Keratinocyte (primary cell): ENCODE measurements at places on chromosomes 3 and 15. TPM values are rescaled to one million over a fixed set of nuclear protein-coding genes. Genes with fewer than 3 reads are reported as not detected.

DNA sequence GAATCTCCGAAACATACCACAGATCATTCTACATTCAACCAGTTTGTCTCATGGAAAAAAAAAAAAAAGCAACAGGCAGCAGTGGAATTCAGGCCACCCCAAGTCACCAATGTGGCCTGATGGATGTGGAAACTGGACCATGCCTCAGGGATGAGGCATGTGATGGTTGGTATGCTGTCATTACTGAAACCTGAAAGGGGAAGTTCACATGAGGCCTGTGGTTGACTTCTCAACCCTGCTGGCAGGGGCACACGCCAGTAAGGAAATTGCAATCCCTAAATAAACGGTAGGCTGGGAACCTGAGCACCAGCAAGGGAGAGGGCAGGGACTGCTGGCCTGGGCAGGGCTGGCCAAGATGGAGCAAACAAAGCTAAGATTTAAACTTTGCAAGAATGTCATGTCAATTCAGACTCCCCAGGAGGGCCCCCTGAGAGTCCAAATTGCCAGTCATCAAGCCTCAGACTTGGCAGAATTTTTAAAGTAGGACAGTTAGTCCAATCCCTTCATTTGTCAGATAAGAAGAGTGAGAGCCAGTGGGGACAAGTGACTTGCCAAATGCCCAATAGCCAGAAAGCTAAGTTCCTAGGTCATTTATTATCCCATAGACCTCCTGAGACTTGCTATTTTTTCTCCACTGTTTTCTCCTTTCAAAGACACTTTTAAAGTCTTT, 310.4 kb downstream of the ERC2 start:
- H3K4me3 ChIP-seq, result no peak overlapping the region
- no peaks in the 10 kb centered on the region for H3K27me3 ChIP-seq
- no peaks in the 10 kb centered on the region for H3K36me3 ChIP-seq
- H3K4me1 ChIP-seq, result no peaks in the 10 kb centered on the region

DNA sequence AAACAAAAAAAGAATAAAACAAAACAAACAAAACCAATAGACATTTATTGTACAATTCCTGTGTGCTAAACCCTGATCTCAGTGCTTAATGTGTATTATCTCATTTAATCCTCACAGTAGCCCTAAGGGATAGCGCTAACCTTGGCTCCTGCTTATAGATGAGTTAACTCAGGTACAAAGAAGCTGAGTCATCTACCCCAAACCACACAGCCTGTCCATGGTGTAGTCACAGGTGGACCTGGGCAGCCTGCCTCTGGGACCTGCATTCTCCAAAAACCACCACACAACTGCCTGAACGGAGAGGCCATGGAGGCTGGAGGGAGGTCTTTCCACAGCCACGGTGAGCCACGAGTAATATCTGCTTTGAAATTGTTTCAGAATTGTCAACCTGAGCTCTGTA, 5.5 kb upstream of the CLN6 start:
- no peak overlapping the region for H3K4me3 ChIP-seq
- H3K36me3 ChIP-seq, result no peaks in the 10 kb centered on the region
- no peak for DNase-seq
- no peak overlapping the region for H3K27ac ChIP-seq
- peaks cover 4% of the 10 kb centered on the region for H3K27me3 ChIP-seq

DNA sequence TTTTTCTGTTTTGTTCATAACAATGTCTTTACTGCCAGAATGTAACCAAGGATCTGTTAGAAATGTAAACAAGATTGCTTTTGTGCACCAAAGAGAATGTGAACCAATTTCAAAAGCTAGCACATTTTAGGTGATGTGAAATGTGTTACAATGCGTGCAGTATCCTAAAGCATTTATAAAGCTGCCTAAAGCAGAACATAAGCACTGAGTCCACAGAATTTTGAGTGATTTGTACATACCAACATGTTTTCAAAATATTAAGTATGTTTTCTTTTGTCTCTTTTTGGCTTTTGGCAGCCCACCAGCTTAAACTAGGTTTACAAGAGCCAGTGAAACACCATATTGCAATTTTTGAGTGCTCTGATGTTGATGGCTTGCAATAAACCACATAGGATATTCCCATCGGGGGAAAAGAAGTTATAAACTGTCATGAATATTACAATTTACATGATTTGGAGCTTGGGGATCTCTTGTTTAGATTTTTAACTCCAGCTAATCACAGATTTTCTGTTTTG, 364.0 kb downstream of the ZIC1 start:
- H3K4me3 ChIP-seq, result no peak overlapping the region
- DNase-seq, result no peak
- no peaks in the 10 kb centered on the region for H3K4me1 ChIP-seq
- no peaks in the 10 kb centered on the region for H3K36me3 ChIP-seq
- H3K27ac ChIP-seq, result no peak overlapping the region

DNA sequence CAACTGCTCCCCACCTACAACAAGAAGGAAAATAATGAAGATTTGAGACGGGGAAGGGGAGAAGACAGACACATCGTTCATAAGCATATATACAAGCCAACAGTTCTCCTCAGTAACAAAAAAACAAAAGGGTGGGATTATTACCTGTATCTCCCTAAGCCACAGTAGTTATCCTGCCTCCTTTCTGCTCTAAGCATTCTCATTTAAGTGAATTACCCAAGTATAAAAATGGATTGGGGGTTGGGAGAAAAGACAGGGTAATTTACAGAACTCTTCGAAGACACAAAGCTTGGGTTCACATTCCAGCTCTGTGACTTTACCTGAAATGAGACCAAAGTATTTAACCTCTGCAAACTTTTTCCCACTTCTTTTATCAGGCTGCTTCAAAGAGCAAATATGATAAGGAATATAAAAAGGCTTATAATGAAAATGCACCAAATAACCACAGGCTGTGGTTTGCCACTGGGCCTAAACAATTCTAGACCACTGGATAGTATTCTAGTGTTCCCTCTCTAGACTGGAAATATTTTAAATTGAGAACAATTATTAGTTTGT, 64.4 kb downstream of the UACA start:
- H3K4me1 ChIP-seq, result peaks cover 30% of the 10 kb centered on the region
- no peak for DNase-seq
- H3K27ac ChIP-seq, result no peak overlapping the region

DNA sequence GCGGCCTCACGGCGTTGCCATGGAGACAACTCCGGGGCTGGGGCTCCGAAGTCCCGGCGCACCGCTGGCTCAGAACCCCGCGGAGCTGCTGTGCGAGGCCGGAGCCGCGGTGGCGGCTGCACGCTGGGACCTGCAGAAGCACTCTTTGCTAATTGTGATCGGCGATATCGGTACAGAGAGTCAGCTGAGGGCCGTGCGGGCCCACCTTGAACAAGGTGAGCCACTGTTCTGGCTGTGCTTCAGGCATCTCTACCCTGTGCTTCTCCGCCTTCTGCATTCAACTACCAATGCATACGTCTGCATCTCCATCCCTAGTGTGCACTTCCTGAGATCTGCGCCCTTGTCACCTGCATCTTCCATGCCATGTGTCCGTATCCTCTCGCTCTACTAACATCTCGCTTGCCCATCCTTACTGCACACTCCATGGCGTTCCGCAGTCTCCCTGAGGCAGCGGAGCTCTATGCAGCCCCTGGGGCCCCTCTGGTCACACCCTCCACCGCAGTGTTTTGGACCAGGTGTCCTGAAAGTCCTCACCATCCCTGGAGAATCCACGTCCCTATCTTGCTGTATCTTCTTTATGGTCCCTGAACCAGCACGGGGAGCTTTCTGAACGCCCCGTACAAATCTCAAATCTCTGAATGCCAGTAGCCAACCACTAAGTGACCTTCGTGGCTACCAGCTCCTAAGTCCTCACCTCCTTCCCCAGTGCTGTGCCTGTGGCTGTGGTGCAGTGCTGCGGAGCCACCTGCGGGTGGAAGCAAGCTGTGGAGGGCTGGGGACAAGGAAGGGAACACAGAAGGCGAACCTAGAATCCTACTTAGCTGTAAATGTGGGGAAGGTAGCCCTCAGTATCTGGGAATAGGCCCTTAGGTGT, 6.2 kb upstream of the MAP1A start:
- peaks cover 11% of the 10 kb centered on the region for H3K4me1 ChIP-seq
- peak overlapping the region; percentile 52 for H3K4me3 ChIP-seq
- DNase-seq, result no peak
- H3K27ac ChIP-seq, result no peak overlapping the region
- H3K27me3 ChIP-seq, result peaks cover 13% of the 10 kb centered on the region

DNA sequence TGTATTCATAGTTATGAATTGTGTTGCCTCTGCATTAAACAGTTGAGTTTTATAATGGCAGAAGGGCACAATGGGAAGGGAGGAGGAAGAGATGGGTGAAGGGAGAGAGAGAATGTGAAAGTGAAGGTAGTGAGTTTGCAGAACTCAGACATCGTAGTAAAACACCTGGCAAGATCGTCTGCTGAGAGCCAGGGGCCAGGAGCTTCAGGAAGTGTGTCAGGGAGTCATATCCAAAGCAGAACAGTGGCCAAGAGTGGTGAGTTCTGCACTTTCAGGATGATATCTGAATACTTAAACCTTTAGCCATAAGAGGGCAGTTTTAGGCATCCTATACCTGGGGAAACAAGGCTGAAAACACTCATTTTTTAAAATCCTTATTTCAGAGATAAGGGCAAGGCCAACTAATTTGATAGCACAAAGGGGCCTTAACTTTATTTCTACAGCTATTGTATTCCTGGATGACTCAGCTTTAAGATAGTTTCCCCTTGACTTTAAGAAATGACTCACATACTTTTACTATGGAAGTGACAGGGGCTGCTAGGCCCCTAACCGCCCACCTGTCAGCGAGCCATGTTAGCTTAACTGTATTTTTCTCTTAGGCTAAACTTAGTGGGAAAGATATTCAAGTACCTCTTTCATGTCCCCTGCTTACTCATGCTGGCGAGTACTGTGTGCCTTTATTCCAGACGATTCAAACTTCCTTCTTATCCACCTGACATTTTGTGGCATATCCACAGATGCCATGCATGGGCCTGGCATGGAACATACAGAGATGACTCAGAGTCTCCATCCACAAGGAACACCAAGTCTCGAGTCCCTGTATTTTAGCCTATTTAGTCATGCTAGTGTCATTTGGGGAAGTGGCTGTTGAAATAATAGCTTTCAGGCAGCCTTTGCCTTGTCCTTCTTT, 53.9 kb downstream of the RLBP1 start:
- peaks cover 29% of the 10 kb centered on the region for H3K4me1 ChIP-seq
- DNase-seq, result peak; percentile 65
- no peaks in the 10 kb centered on the region for H3K36me3 ChIP-seq
- peak overlapping the region; percentile 70 for H3K27ac ChIP-seq
- no peaks in the 10 kb centered on the region for H3K27me3 ChIP-seq
- no peak overlapping the region for H3K4me3 ChIP-seq

- no peaks in the 10 kb centered on the region for H3K4me1 ChIP-seq
- H3K36me3 ChIP-seq, result no peaks in the 10 kb centered on the region
- H3K27me3 ChIP-seq, result peaks cover 35% of the 10 kb centered on the region
- H3K4me3 ChIP-seq, result no peak overlapping the region
Observed at GRCh38 chr3:129045675-129046036, 14.9 kb upstream of the GP9 start.

GRCh38 chr3:12868039-12869034, 27.0 kb upstream of the RPL32 start:
- no peaks in the 10 kb centered on the region for H3K36me3 ChIP-seq
- H3K4me1 ChIP-seq, result no peaks in the 10 kb centered on the region
- H3K4me3 ChIP-seq, result no peak overlapping the region
- H3K27ac ChIP-seq, result no peak overlapping the region
- peaks cover 32% of the 10 kb centered on the region for H3K27me3 ChIP-seq

DNA sequence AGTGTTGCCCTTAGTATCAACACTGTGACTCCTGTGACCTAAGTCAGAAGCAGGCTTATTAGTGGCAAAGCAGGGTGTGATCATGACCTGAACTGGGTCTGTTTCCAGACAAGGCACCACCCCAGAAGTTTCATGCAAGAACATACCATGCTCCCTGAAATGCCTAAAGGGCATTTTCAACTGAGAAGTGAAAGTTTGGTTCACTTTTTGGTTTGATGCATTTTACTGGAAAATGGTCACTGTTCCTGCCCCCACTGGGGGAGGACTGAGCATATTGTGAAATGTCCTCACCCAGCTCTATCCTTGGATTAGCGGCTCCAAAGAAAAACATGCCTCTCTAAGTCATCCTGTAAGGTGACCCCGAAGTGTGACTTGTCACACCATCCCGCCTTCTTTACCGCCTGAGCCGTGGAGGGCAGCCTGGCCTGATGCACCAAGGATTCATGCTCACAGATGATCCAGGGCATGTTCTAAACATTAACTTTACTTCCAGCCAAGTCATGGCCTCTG, 3.1 kb upstream of the FAM240A start:
- no peak overlapping the region for H3K4me3 ChIP-seq
- H3K4me1 ChIP-seq, result peaks cover 6% of the 10 kb centered on the region
- no peaks in the 10 kb centered on the region for H3K36me3 ChIP-seq
- H3K27ac ChIP-seq, result no peak overlapping the region
- DNase-seq, result no peak

- H3K36me3 ChIP-seq, result no peaks in the 10 kb centered on the region
- DNase-seq, result no peak
- no peak overlapping the region for H3K27ac ChIP-seq
- peak overlapping the region; percentile 45 for H3K4me3 ChIP-seq
Observed at GRCh38 chr3:138945709-138946662, 951 bp downstream of the FOXL2 start.

- DNase-seq, result no peak
- no peak overlapping the region for H3K4me3 ChIP-seq
- no peak overlapping the region for H3K27ac ChIP-seq
- H3K36me3 ChIP-seq, result no peaks in the 10 kb centered on the region
Observed at GRCh38 chr15:72174551-72175165, 22.9 kb downstream of the GRAMD2A start.

DNA sequence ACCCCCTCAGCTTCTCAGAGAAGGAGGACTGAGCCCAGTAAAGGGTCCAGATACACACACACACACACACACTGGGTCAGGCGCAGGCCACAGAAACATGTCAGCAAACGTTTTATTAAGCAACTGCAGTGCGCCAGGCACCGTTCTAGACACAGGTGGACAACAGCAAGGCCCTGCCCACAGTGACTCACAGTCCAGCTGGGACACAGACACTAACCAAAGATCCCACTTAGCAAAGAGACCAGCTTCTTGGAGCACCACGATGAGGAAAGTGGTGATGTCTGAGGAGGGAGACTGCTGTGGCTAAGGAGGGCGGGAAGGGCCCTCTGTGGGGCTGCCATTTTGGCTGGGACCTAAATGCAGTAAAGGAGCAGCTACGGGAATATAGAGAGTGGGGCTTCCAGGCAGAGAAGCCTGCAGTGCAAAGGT, 2.8 kb upstream of the VILL start:
- peaks cover 14% of the 10 kb centered on the region for H3K4me1 ChIP-seq
- H3K27ac ChIP-seq, result no peak overlapping the region
- no peak for DNase-seq
- H3K36me3 ChIP-seq, result no peaks in the 10 kb centered on the region
- no peaks in the 10 kb centered on the region for H3K27me3 ChIP-seq
- H3K4me3 ChIP-seq, result no peak overlapping the region

GRCh38 chr15:71231758-71232157, 116.5 kb downstream of the THSD4 start:
- no peak overlapping the region for H3K27ac ChIP-seq
- no peak for DNase-seq
- no peaks in the 10 kb centered on the region for H3K4me1 ChIP-seq
- no peaks in the 10 kb centered on the region for H3K27me3 ChIP-seq

The GRK7 gene
- polyA plus RNA-seq, result not detected in 3 replicates

The CRYGS gene
- polyA plus RNA-seq, result 1.1 to 5.2 TPM (median 3.4 TPM) in 3 replicates

The GHRL gene
- not detected in 3 replicates for polyA plus RNA-seq

The PAQR5 gene
- 0.06 to 0.30 TPM (median 0.30 TPM) in 3 replicates for polyA plus RNA-seq

The ACP3 gene
- polyA plus RNA-seq, result 0.51 to 1.3 TPM (median 1.0 TPM) in 3 replicates

The GABRG3 gene
- polyA plus RNA-seq, result not detected in 3 replicates

The ZPLD1 gene
- polyA plus RNA-seq, result 1.6 to 3.4 TPM (median 2.1 TPM) in 3 replicates

The ARL14 gene
- 0.76 to 2.4 TPM (median 1.6 TPM) in 3 replicates for polyA plus RNA-seq

The TRAIP gene
- 3.7 to 5.8 TPM (median 5.8 TPM) in 3 replicates for polyA plus RNA-seq

The NTRK3 gene
- polyA plus RNA-seq, result not detected in 3 replicates

The PPP1R14D gene
- polyA plus RNA-seq, result not detected in 3 replicates

The SLC30A4 gene
- polyA plus RNA-seq, result 3.3 to 3.9 TPM (median 3.8 TPM) in 3 replicates

The PKM gene
- 3,138 to 3,414 TPM (median 3,352 TPM) in 3 replicates for polyA plus RNA-seq

The GPR87 gene
- polyA plus RNA-seq, result 90.0 to 109 TPM (median 106 TPM) in 3 replicates
